Neuronal stem cell (in vitro differentiated cells): ENCODE measurements at places on chromosomes 11 and 22.

DNA sequence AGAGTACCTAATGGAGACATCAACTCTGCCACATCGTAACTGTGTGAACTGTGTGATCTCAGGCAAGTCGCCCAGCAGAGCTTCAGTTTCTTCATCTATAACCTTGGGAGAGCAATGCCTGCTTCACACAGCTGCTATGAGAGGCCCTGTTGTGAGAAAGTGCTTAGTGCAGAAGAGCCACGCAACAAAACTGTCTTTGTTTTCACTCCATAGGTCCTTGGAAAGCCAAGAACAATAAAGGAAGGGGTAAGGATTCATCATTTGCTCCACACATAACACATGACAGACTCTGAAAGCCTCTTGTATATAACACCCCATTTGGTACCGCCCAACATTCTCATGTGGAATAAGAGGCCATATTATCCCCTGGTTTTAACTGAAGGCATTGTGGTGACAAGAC lies 231.9 kb upstream of the ISX start:
- H3K4me1 ChIP-seq: peaks cover 8% of the 10 kb centered on the region
- H3K36me3 ChIP-seq: no peaks in the 10 kb centered on the region
- H3K27me3 ChIP-seq: no peaks in the 10 kb centered on the region
- H3K27ac ChIP-seq: no peak overlapping the region
- DNase-seq: no peak

DNA sequence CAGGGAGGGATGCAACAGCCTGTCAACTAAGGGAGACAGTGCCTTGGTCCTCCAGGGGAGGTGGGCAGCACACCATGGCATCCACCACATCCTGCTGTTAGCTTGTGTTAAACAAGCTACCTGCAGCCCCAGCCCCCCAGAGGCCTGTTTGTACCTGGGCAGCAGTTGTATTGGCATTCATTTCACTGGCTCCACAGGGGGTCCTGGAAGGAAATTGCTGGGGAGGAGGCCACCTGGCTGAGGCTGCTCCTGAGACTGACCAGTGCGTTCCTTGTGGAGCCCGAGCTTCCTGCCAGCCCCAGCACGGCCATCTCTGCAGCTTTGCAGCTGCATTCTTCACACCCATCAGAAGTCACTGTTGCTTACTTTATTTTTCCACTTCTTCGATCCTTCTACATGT lies 479.9 kb downstream of the INSC start:
- peaks cover 5% of the 10 kb centered on the region for H3K36me3 ChIP-seq
- H3K4me1 ChIP-seq: no peaks in the 10 kb centered on the region
- no peaks in the 10 kb centered on the region for H3K27me3 ChIP-seq
- DNase-seq: no peak
- peak overlapping the region; percentile 30 for H3K4me3 ChIP-seq

DNA sequence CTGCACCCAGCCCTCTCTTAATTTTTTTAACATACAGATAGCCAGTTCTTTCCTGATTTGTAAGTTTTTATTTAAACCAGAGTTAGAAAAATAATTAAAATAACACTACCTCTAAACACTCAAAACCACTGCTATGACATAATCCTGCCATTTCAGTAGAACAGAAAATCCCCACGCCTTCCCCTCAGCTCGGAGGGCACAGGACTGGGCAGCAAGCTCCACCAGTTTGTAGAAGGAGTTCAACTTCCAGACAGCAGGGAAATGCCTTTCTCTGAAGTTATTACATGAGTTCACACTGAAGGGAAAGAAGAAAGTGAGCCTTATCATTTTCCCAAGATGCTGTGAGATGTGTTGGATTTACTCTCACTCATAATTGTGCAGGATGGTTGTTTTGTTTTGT lies 114.4 kb downstream of the MRTFA start:
- no peak overlapping the region for H3K27ac ChIP-seq
- DNase-seq: no peak
- no peak overlapping the region for H3K4me3 ChIP-seq
- peaks cover 7% of the 10 kb centered on the region for H3K36me3 ChIP-seq
- H3K27me3 ChIP-seq: no peaks in the 10 kb centered on the region

DNA sequence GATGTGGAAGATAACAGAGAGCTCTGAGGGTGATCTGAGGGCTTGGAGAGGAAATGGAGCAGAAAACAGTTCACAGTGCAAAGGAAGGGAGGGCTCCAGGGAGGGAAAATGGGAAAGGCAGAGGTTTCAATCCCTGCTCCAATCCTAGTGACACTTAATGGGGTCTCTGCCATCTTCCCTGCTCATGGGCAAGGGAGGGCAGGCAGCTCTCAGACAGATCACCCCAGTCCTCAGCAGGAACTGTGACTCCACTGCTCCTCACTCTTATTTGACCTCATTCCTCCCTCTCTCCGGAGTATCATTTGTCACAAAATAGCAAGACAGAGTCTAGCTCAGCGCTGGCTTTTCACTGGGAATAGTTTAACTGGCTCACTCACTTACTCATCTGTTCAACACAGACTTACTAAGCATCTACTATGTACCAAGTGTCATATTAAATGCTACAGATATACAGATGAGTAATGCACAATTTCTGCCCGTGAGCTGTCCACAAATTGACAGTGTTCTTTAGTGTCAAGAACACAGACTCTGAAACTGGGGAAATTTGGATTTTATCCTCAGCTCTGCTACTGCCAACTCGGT lies 817.4 kb downstream of the OPCML start:
- no peaks in the 10 kb centered on the region for H3K27me3 ChIP-seq
- no peaks in the 10 kb centered on the region for H3K36me3 ChIP-seq
- DNase-seq: no peak

DNA sequence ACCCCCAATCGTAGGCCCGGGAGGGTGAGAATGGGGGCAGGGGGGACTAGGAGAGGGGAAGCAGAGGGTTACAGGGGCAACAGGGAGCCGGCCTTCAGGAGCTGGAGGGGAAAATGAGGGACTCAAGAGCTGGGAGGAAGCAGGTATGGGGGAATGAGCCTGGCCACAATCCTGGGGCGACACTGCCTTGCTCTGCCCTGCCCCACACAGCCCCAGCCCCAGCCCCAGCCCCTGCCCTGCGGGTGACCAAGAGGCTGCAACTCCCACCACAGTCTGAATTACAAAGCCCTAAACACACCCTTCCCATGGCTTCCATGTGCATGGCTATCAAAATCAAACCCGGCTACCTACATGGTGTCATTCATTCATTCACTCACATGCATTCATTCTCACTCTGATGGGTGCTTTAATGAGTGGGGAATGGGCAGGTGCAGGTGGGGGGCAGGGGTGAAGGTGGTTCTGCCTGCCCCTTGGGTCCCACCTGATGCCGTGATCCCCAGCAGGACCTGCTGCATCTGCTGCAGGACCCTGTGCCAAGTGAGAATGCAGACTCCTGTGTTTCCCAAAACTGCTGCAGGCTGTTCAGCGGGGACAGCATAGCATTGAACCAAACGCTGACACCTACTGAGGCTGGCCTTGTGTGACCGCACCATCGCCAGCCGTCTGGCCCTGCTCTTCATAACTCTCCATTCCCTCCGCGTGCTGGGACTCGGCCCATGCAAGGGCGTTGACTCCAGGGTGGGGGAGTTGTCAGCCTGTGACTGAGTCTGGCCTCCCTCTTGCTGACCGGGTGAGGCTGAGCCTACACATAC lies 9.5 kb upstream of the LINC01488 start:
- no peaks in the 10 kb centered on the region for H3K27me3 ChIP-seq
- no peak overlapping the region for H3K4me3 ChIP-seq
- no peaks in the 10 kb centered on the region for H3K36me3 ChIP-seq
- no peak for DNase-seq
